Regular cardiac myocyte (primary cell): ENCODE measurements at places on chromosomes 7 and 10. TPM values are rescaled to one million over a fixed set of nuclear protein-coding genes. Genes with fewer than 3 reads are reported as not detected.

SLC16A9 gene
- 4.5 and 18.0 TPM in 2 replicates for total RNA-seq

CUTC gene
- 22.8 and 26.3 TPM in 2 replicates for total RNA-seq

MSS51 gene
- 1.2 and 2.3 TPM in 2 replicates for total RNA-seq

EBLN1 gene
- total RNA-seq: not detected in 2 replicates

CACNA2D1 gene
- 263 and 525 TPM in 2 replicates for total RNA-seq

SLC13A1 gene
- total RNA-seq: not detected in 2 replicates

SPDYE5 gene
- total RNA-seq: under 0.01 TPM in 1 of 2 replicates, not detected in the other

FEZF1 gene
- not detected in 2 replicates for total RNA-seq

FFAR4 gene
- not detected in 2 replicates for total RNA-seq

NUTM2A gene
- 0.28 and 0.58 TPM in 2 replicates for total RNA-seq

GCK gene
- total RNA-seq: 0.38 and 0.85 TPM in 2 replicates

AGAP3 gene
- total RNA-seq: 42.8 and 45.9 TPM in 2 replicates

AOAH gene
- not detected in 2 replicates for total RNA-seq

OGDHL gene
- total RNA-seq: 0.28 and 0.38 TPM in 2 replicates

PNLIPRP1 gene
- not detected in 2 replicates for total RNA-seq
